ENCODE measurements at places on chromosomes 16 and 17. TPM values are rescaled to one million over a fixed set of nuclear protein-coding genes. Genes with fewer than 3 reads are reported as not detected.

GRCh38 chr17:19010729-19011505, 6.4 kb upstream of the FAM83G start:
- no peaks in the 10 kb centered on the region for H3K27me3 ChIP-seq
- no peaks in the 10 kb centered on the region for H3K4me1 ChIP-seq
- DNase-seq = no peak

DNA sequence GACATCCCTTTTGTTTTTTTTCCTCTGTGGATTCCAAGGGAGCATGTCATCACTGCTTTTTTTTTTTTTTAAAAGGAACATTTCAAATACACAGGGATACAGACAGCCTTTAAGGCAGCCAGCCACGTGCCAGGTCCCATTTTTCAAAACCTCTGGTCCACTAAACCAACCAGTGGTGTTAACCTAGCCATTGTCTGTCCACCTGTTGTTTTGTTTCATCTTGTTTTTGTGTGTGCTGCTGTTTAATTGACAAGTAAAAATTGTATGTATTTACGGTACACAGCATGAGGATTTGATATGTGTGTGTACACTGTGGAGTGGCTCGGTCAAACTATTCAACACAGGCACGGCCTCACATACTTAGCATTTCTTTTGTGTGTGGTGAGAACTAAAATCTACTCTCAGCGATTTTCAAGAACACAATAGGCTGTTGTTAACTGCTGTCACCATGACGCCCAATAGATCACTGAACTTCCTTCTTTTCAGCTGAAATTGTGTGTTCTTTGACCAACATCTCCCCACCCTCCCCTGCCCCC, 19.2 kb downstream of the TMEM114 start:
- no peaks in the 10 kb centered on the region for H3K36me3 ChIP-seq
- peaks cover 3% of the 10 kb centered on the region for H3K27me3 ChIP-seq
- no peak for DNase-seq
- H3K27ac ChIP-seq = no peak overlapping the region

DNA sequence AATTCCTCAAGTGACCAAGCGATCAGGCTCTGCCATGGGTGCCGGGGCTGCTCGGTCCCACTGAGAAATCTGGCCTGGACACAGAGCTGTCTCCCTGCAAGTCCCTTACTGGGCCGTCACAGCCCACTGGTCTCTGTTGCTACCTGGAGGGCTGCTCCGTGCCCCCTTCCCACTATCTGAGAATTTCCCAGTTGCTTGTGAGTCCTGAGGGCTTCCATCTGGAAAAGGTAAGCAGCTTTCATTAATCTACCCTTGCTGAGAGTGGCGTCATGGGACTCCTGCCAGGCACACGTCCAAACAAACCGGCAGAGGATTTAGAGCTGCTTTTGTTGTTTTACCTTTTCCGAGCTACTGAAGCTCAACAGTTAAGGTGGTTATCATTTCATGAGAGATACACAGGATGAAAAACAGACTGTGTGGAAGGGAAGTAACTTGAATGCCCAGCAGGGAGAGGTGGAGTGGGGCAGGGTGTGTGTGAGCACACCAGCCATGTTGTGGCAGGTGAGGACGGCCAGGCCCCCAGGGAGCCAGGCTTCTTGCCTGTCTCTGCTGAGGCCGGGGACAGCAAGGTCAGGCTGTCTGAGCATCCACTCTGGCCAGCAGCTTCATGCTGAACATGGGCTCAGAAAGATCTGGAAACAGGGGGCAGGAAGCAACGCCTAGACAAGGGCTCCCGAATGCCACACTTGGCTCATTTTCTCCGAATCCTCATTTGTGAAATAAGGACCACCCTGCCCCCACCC, 50.6 kb downstream of the GTF3C1 start:
- H3K4me1 ChIP-seq = no peaks in the 10 kb centered on the region
- H3K4me3 ChIP-seq = no peak overlapping the region
- H3K36me3 ChIP-seq = peaks cover 91% of the 10 kb centered on the region
- no peak overlapping the region for H3K27ac ChIP-seq

ZNF19 gene
- polyA plus RNA-seq = 5.1 TPM

GRCh38 chr16:88072571-88073001, 121.4 kb downstream of the BANP start:
- H3K27me3 ChIP-seq = no peaks in the 10 kb centered on the region
- H3K27ac ChIP-seq = no peak overlapping the region
- no peak for DNase-seq
- no peak overlapping the region for H3K4me3 ChIP-seq

DNA sequence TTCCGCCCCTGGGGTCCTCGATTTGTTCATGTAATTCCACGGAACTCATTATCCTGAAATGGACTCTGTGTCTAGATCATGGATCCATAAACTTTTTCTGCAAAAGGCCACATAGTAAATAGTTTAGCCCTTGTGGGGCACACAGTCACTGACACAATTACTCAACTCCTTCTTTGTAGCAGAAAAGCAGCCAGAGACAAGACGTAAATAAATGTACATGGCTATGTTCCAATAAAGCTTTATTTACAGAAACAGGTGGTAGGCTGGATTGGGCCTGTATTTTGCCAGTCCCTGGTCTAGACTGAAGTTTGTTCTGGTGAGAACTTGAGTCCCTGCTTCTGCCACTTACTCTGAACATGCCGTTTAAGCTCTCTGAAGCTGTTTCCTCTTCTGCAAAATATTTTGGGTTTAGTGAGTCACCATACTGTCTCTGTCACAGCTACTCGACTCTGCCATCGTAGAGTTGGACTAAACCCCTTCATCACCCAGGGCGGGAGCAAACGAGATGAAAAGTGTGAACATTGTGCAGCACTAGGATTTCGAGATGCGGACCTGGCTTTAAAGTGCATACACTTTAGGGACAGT, 61.9 kb upstream of the FOXF1 start:
- H3K27ac ChIP-seq = no peak overlapping the region
- no peaks in the 10 kb centered on the region for H3K36me3 ChIP-seq
- H3K4me1 ChIP-seq = no peaks in the 10 kb centered on the region
- DNase-seq = no peak
- H3K27me3 ChIP-seq = peaks cover under 1% of the 10 kb centered on the region

PRAC1 gene
- not detected for polyA plus RNA-seq

DNA sequence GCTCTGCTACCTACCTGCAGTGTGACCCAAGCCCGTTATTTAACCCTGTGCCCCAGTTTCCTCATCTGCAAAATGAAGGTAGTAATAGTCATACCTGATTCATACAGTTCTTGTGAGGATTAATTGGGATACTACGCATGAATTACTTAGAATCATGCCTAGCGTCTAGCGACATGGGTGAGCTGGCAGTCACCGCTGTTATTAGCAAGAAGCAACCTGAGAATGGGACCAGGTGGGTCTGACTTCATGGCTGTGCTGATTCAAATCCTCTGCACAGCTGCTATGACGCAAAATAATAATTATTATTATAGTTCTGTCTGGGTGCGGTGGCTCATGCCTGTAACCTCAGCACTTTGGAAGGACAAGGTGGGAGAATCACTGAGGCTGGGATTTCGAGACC, 7.9 kb downstream of the SOCS1 start:
- H3K27me3 ChIP-seq = no peaks in the 10 kb centered on the region
- H3K4me3 ChIP-seq = no peak overlapping the region
- H3K36me3 ChIP-seq = no peaks in the 10 kb centered on the region
- H3K4me1 ChIP-seq = peaks cover 24% of the 10 kb centered on the region
- DNase-seq = no peak

TLCD2 gene
- polyA plus RNA-seq = not detected

- H3K27me3 ChIP-seq = no peaks in the 10 kb centered on the region
- DNase-seq = no peak
- no peak overlapping the region for H3K27ac ChIP-seq
- no peaks in the 10 kb centered on the region for H3K4me1 ChIP-seq
Measured at GRCh38 chr17:12632785-12633184, 32.9 kb upstream of the MYOCD start.

DNA sequence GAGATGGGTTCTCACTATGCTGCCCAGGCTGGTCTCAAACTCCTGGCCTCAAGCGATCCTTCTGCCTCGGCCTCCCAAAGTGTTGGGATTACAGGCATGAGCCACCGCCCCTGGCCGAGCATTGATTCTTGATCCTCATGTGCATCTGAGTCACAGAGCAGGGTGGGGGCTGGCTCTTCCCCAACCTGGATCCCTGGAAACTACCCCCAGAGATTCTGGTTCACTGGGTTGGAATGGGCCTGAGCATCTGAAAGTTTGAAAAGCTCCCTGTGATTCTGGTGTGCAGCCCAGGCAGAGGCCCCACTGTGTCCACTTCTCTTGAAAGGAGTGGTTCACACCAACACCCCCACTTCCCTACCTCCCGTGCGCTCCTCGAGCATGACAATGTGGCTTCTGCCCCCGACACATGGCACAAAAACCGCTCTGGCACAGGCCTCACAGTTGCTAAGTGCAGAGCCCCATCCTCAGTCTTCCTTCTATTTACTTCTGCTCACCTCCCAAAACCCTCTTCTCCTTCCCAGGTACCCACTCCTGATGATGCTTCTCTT, 4.6 kb downstream of the QPRT start:
- H3K4me1 ChIP-seq = peaks cover 18% of the 10 kb centered on the region
- H3K27me3 ChIP-seq = no peaks in the 10 kb centered on the region
- no peak for DNase-seq
- H3K36me3 ChIP-seq = no peaks in the 10 kb centered on the region
- no peak overlapping the region for H3K4me3 ChIP-seq

DNA sequence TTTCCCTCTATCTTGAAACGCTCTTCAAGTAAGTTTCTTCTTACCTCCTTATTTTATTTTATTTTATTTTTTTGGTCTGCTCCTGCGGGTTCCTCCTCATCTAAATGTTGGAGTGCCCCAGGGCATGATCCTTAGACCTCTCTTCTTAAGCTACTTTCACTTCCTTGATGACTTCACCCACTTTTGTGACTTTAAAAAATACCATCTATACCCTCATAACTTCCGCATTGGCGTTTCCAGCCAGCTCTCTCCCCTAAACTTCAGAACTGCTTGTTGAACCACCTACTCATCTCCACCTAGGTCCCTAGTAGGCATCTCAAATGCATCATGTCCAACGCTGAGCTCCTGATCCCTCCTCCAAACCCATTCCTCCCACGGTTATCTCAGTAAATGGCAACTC, 51.4 kb upstream of the NFAT5 start:
- H3K27ac ChIP-seq = no peak overlapping the region
- H3K36me3 ChIP-seq = no peaks in the 10 kb centered on the region
- H3K4me1 ChIP-seq = no peaks in the 10 kb centered on the region
- no peaks in the 10 kb centered on the region for H3K27me3 ChIP-seq

DNA sequence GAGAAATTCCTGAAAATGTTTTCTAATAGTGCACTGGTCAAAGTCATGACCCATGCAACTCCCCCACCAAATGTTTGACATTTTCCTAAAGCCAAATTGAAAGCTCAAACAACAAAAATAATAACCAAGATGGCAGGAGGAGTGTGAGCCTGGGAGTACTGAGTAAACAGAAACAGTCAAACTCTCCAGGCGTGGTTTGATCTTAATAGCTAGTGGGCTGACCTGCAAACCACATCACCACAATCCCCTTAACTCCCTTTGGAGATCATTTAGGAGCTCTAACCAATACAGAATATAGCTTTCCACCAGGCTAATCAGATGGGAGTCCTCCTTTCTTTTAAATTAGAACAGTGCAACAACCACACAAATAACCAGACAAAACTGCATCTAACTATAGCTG, 19.2 kb upstream of the MEIOC start:
- DNase-seq = no peak
- no peak overlapping the region for H3K27ac ChIP-seq
- no peak overlapping the region for H3K4me3 ChIP-seq
- H3K4me1 ChIP-seq = no peaks in the 10 kb centered on the region

- no peak for DNase-seq
- H3K4me1 ChIP-seq = no peaks in the 10 kb centered on the region
- no peak overlapping the region for H3K27ac ChIP-seq
- no peaks in the 10 kb centered on the region for H3K36me3 ChIP-seq
Measured at GRCh38 chr16:52114379-52114778, 432.6 kb downstream of the TOX3 start.

- H3K4me1 ChIP-seq = peaks cover 4% of the 10 kb centered on the region
- no peaks in the 10 kb centered on the region for H3K27me3 ChIP-seq
- no peak overlapping the region for H3K4me3 ChIP-seq
- H3K27ac ChIP-seq = peak overlapping the region; percentile 64
Measured at GRCh38 chr17:76049239-76049638, 22.1 kb upstream of the EVPL start.

GRCh38 chr16:68645494-68646388, 631 bp downstream of the CDH3 start:
- H3K4me3 ChIP-seq = no peak overlapping the region
- peaks cover 19% of the 10 kb centered on the region for H3K4me1 ChIP-seq
- no peak overlapping the region for H3K27ac ChIP-seq
- no peak for DNase-seq
- peaks cover 27% of the 10 kb centered on the region for H3K27me3 ChIP-seq
- H3K36me3 ChIP-seq = no peaks in the 10 kb centered on the region

DNA sequence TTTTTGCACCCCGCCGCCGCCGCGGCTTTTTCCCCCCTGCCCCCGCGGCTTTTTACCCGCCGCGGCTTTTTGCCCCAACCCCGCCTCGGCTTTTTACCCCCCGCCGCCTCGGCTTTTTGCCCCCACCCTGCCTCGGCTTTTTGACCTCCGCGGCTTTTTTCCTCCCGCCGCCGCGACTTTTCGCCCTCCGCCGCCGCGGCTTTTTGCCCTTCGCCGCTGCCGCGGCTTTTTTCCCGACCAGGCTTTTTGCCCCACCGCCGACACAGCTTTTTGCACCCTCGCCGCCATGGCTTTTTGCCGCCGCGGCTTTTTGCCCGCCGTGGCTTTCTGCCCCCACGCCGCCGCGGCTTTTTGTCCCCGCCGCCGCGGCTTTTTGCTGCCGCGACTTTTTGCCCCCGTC, 137.0 kb upstream of the TP53TG3D start:
- DNase-seq = no peak
- no peak overlapping the region for H3K27ac ChIP-seq
- H3K4me3 ChIP-seq = no peak overlapping the region

DNA sequence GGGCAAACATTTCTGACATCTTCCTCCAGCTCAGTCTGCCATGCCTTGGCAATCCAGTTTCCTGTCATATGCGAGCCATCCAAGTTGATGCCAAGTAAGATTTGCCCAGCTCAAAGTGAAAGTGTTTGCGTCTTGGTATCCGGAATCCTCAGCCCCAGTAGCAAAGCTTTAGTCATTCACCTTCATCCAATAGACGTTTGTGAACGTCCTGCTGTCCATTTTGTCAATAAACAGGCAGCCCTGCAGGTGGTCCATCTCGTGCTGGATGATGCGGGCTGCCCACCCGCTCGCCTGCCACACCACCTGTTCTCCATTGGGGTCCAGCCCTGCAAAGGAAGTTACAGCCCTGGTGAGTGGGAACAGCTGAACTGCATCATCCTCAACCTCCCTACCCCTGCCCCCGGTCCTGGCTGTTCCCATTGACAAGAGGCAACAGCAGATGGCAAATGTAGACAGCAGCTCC, 1.5 kb downstream of the PDF start:
- H3K27ac ChIP-seq = no peak overlapping the region
- no peaks in the 10 kb centered on the region for H3K27me3 ChIP-seq
- H3K36me3 ChIP-seq = peaks cover 38% of the 10 kb centered on the region
- peak overlapping the region; percentile 53 for H3K4me3 ChIP-seq

DNA sequence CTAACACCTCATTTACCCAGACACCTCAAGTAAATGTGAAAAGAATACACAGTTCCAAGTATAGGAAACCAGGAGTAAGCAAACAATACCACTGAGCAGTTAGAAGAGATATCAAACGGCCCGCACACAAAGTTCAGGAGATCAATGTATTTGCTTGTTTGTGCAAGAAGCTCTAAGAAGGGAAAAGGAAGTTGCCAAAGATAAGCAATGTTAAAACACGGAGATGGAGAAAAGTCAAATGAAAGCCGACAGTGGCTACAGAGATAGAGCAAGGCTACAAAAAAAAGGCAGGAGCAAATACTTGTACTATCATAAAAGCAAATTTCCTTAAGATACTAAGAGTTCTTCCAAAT, 29.5 kb downstream of the PSME3IP1 start:
- no peak overlapping the region for H3K27ac ChIP-seq
- H3K27me3 ChIP-seq = no peaks in the 10 kb centered on the region
- H3K4me3 ChIP-seq = no peak overlapping the region
- H3K4me1 ChIP-seq = no peaks in the 10 kb centered on the region

Data from CD4-positive, CD25-positive, alpha-beta regulatory T cell (primary cell).